ENCODE measurements at places on chromosomes 6 and 20.
A peak's percentile ranks its signal among the peaks of the same experiment; 100 is the strongest.

DNA sequence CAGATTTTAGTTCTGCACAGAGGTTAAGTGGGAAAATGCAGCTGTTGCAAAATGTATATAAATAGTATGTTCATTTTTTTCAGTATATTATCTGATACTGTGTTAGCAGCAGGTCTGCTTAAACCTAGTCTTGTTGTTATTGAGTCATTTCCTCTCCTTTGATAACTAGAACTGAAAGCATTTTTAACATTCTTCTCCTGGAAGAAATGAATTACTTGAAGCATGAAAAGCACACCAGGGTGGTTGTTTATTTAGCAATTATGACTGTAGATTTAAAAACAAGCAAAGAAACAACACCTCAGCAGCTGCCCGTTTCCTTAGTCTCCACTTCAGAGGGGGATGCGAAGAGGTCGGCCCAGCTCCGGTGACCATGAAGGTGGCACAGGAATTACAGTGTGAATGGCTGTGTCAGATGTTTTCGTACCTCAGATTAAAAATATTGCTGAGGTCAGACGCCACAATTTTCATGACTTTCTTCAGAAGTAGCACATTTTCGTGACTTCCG is 53.5 kb downstream of the GOPC start:
- DNase-seq, result peak; percentile 94

DNA sequence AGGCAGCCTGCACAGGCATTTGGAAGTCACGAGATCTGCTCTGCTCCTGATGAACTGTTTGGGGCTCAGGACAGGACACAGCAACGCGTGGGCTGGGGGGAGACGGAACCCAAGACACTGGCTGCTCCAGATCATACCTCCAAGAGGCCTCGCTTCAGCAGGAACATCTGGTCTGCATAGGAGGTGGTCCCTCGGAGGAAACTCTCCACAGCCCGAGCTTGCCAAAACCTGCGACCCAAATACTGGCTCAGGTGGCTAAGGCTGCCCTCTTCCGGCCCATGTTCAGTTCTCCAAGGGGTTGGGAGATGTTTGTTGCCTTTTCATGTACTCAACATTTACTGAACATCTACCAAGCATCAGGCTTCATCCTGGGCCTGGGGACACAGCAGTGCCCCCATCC is 51.7 kb downstream of the MYH7B start:
- no peak for DNase-seq

DNA sequence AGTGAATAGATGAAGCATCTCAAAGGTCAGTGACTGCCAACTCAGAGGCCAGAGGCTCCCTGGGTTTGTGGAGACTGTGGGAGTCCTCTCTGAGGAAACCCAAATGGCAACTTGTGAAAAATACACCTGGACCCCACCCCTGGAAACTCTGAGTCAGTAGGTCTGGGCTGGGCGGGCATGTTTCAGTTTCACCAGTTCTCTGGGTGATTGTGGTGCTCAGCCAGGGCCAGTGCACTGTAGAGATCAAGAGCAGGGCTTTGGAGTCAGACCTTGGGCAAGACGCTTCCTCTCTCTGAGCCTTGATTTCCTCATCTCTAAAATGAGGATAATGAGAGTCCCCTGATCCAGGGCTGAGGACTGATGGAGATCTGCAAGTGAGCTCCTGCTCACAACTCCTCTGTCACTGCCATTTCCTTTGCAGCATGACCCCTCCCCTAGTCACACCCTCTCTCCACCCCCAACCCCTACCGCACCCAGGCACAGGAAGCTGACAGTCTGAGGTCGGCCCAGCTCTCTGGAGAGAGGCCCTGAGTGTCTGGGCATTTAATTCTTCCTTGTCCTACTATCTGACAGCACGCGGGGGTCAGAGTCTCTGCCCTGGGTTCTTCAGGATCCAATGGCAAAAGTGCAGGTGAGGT is 5.1 kb downstream of the DEF6 start:
- DNase-seq, result no peak

- no peak for DNase-seq
These were observed 42.0 kb downstream of the JARID2 start for GRCh38 chr6:15287670-15288375.

DNA sequence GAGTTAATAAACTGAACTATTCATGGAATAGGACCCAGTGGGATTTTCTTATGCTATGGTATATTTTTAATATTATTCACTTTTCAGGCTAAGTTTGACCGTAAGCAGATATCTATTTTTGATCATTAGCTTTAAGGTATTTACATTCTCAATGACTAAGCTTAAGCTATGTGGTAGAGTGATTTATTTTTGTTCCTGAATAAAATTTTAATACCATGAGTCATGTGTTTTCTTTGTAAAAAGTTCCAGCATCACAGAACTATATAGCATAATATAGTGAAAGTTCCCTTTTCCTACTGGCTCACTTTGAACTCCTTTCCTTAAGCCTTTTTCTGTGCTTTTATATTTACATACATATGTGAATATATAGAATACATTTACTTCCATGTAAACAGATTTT is 75.8 kb downstream of the BCKDHB start:
- peak; percentile 29 for DNase-seq

GRCh38 chr6:32076321-32076809 is 32.8 kb downstream of the TNXB start:
- DNase-seq, result peak; percentile 92

DNA sequence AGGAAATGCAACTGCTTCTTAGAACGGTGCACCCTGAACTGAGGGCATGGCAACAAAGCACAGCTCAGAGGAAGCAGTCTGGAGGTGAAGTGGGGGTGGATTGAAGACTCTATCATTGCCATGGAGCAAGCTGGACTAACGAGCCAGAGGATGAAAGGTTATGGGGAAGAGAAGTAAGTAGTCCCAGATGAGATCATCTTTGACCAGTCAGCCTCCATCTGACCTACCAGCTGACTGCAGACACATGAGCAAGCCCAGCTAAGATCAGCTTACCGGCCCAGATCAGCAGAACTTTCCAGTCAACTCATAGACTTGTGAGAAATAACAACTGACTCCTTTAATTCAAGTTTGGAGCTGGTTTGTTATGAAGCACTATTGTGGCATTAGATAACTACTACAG is 9.1 kb upstream of the JAG1 start:
- no peak for DNase-seq
